HFF-Myc (cell line): ENCODE measurements at places on chromosomes 7 and 10.

DNA sequence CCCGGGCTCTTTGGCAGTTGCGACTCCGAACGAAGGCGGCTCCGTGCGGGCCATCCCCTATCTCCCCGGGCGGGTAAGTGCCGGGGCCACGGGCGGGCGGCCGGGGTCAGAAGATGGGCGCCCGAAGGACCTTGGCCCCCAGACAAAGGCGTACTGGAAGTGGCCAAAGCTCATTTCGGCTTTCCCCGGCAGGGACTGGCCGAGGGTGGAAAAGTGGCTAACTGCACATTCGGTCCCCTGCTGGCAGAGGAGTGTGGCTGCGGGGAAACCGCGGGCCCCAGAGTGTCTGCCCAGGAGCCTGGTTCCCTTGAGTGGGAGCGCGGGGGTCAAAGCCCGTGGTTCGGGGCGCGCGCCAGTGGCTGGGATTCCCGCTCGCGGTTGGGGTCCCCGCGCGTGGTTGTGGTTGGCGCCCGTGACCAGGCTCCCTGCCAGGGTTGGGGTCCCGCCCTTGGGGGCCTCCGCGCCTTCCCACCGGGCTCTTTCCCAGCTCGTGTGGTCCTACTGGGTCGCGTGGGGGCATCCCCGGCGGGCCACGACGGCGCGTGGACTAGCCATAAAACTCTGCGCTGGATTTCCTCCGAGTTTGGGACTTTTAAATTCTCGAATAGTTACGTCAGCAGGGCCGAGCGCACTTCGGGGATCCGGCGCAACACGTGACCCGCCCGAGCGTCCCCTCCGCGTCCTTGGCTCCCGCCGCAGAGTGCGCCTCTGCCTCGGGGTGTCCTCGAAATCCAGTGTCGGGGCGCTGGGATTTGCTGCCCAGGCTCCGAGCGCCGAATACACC lies 124.4 kb downstream of the TACC2 start:
- no peak for DNase-seq

DNA sequence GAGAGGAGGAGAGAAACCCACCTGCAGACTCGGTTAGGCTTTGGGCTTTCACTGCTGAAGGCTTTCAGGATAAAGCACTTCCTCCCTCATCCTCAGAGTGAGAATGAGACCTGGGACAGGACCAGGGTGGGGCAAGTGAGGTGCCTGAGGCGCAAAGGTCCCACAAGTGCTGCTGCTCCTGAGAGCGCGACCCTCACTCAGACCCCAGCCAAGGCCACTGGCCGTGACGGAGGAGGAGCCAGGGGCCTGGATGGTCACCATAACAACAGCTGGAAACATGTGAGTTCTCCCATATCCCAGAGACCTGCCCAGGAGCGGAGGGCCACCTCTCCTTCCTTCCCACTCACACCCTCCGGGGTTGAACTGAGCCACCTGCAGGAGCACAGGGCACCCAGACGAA lies 46.9 kb upstream of the MKRN1 start:
- DNase-seq: no peak

DNA sequence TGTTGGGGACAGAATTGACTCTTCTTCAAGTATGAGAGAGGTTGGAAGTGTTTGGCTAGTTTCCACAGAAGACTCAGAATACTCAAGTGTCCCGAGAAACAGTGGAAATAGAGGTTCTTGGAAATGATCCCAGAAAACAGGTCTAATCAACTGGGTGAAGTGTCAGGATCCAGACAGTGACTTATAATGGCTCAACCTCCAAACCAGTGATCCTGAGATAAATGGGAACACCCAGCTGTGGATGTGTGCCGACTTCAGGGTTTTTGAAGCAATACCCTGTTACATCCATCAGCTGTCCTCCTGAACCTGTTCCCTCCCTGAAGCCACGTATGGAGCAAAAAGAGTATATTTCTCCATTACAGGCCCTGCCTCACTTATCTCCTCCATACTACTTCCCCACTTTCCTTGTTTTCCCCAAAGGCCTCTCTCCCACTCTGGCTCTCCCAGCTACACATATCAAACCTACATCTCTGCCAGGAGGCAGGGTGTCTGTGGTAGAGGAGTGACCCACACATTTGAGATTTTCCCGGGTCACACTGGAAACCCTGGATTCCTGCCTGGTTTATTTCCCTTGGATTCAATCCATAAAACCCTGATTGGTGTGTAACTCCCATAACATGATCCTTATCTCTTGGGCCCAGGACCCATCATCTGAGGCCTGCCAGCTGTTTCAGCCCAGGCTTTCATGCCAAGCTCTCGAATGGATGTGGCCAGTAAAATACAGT lies 17.6 kb upstream of the ELOVL3 start:
- DNase-seq: no peak

DNA sequence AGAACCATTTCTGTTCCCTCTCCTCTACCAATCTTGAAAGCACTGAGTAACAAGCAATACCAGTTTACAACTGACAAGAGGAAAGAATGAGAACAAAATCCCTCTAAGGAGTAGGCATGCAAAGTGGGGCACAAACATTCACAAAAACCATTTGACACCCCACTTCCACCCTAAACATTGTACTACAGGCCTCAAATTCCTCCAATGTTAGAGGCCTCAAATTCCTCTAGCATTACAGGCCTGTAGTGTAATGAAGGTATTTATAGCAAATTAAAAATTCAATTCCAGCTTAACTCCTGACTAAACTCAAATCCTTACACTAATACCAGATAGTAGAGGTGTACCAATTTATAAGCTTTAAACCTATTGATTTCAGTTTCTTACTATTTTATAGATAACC lies 85.4 kb downstream of the SIRT1 start:
- DNase-seq: no peak

DNA sequence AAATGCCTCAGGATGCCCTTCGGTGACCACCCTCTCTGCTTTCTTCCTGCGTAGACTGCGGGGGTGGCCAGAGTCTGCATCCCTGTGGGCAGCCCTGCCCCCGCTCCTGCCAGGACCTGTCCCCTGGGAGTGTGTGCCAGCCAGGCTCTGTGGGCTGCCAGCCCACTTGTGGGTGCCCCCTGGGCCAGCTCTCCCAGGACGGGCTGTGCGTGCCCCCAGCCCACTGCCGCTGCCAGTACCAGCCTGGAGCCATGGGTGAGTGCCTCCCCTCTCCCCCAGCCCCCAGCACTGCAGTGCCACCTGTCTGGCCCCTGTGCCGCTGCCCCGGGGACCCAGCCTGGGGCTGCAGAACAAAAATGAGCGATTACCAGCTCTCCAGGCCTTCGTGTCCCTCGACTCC lies 23.1 kb upstream of the ZNF862 start:
- DNase-seq: no peak

DNA sequence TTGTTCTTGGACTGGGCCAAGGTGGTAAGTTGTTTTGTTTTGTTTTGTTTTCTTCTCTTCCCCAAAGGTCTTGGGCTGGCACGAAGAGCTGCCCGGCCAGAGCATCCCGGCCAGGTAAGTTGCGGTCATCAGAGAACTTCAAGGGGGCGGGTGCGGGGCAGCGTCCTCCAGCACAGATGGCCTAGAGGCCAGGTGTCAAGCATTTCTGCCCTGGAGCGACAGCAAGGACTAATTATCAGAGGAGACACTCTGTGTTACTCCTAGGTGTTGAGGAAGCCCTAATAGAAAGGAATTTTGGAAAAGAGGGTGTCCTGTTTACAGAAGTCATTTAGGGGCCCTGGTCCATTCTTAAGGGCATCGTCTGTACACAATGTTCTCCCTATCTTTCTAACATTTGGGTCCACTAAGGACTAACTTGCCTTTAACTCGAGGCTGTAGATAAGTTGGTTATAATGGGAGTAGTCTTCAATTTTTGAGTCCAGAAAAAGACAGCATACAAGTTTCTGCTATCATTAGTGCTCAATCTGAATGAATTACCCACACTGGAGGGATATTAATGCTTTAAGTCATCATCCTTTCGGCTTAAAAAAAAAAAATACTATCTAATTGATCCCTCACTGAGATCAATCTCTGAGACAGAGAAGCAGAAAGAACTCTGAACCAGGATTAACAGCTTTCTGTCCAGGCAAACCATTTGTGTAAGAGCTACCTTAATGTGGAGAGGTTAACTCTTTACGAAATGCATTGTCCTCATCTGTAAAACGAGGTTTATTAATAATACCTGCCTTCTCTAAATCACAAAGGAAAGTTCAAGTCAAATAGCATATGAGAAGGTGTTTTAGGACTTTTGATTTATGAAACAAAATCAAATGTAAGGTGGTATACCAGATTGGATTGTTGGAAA lies 1.5 kb downstream of the ITGB8 start:
- DNase-seq: no peak

- DNase-seq: no peak
These were observed 33.7 kb upstream of the KAT6B start for GRCh38 chr10:74792726-74793125.

DNA sequence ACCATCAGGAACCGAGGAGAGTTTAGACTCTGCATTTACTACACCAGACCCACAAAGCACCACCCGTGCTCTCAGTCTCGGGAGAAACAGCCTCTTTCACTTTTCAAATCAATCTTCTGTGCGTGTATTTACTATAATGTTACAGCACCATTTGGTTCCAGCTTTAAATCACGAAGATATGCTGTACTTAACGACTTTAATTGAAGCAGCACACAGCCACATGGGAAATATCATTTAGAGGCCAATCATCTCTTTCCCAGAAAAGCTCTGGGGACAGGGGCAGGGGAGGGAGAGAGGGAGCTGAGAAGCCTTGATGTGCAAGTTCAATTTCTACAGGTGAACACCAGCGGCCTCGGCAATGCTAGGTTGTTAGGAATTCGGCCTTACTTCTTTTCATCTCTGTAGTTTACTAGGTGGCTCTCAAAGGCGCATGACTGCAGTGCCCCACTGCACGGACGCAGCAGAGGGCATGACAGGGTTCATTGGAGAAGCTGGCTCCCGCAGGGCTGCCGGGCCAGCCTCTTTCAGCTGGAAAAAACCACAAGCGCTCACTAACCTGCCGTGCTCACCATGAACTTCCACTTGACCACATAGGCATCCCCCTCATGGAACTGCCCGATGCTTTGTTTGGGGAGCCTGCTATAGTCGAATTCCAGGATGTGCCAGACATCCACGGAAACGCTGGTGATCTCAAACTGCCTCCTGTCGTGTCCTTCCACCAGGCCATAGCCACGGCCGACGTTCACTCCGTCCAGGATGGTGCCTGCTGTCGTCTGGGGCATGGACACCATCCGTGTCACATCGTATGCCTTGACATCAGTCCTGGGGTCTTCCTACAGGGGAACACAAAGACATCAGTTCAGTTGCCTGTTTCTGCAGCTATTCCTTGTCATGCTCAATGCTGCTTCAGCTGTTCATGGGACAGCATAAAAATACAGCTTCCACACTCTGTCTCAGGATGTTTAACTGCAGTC lies 154.5 kb downstream of the SVIL start:
- no peak for DNase-seq

GRCh38 chr10:21292763-21293517 lies 232.5 kb downstream of the SKIDA1 start:
- peak; percentile 94 for DNase-seq

DNA sequence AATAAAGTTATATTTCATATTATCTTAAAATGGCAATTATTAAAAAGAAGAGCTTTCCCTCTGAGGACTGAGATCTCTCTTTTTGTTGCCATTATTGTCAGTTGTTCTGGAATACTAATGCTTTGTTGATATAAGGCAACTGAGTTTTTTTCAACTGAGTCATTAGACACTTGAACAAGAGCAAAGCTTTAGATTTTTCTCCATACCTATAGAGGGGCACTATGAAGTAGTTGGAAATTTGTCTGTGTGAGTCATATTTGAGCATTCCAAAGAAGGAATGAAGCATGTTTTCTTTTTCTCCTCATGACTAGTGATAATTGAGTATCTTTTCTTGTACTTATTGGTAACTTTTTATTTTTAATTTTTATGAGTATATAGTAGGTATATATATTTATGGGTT lies 24.5 kb downstream of the RPA3 start:
- peak; percentile 26 for DNase-seq

DNA sequence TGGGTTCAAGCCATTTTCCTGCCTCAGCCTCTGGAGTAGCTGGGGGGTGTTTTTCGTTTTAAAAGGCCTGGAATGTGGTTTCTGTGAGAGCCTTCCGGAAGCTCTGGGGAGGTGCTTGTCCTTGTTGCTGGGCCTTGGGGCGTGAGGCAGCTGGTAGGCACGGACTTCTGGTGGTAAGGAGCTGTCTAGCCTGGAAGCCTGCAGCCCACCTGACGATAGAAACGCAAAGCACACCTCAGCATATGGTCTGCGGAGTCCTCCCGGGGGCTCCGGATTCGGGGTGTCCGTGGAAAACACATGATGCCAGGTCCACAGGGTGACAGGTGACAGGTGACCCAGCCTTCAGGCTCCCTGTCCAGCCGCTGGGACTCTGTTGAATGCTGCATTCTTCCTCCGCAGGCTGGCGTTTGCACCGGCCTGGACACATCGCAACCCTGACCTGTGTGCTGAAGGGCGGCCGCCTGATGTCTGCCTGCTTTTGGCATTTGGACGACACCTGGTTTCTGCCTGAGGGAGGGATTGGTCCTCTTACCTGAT lies 37.3 kb downstream of the INPP5A start:
- DNase-seq: no peak

DNA sequence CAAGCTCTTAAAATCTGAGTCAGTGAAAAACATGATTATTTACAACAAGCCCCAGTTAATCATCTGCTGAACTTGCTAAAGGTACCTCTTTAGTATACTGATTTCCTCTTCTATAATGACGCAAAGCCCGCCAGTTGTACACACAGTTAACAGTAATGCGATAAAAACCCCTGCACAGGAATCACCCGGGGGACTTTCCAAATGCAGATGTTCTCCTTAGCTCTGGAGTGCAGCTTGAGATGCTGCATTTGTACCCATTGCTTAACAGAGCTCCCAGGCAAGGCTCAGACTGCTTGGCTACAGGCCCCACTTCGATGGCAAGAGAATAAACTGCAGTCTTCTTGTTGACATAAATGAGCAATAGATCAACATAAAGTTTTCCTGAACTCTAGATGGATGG lies 279.6 kb upstream of the HGF start:
- no peak for DNase-seq

GRCh38 chr10:60542657-60543056 lies 153.0 kb upstream of the ANK3 start:
- no peak for DNase-seq

- DNase-seq: no peak
These were observed 130.2 kb downstream of the KAT6B start for GRCh38 chr10:74956555-74957111.

DNA sequence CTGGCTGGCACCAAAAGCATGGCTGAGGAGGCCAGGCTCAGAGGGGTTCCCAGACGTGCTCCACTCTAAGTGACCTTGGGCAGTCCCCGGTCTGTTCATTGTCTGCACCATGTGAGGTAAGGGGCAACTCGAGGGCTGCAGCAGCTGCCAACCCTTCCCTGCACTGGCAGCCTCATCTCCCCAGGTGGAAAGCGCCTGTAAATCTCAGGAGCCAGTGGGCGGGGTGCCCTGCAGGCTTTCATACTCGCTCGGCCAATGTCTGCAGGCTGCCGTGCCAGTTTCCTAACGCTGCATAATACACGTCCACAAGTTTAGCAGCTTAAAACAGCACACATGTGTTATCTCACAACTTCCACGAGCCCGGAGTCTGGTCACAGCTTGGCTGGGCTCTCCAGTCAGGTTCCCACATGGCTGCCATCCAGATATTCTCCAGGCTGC lies 12.6 kb upstream of the GDF10 start:
- DNase-seq: no peak

- DNase-seq: no peak
These were observed 25.6 kb upstream of the CD36 start for GRCh38 chr7:80612880-80613279.
